ENCODE measurements at places on chromosomes 5 and 9.
A peak's percentile ranks its signal among the peaks of the same experiment; 100 is the strongest.

DNA sequence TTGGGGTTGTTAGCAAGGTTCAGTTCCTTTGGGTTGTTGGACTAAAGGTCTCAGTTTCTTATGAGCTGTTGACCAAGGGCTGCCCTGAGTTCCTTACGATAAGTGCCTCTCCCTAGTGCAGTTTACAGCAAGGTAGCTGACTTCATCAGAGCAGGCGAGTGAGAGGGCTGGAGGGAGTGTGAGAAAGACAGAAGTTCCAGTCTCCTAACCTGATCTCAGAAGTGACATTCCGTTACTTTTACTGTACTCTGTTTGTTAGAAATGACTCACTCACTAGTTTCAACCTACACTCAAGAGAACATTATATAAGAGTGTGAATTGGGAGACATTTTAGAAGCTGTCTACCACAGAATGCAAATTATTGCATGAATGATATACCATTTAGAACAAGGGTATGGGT lies 21.2 kb upstream of the IL31RA start:
- no peak for DNase-seq

DNA sequence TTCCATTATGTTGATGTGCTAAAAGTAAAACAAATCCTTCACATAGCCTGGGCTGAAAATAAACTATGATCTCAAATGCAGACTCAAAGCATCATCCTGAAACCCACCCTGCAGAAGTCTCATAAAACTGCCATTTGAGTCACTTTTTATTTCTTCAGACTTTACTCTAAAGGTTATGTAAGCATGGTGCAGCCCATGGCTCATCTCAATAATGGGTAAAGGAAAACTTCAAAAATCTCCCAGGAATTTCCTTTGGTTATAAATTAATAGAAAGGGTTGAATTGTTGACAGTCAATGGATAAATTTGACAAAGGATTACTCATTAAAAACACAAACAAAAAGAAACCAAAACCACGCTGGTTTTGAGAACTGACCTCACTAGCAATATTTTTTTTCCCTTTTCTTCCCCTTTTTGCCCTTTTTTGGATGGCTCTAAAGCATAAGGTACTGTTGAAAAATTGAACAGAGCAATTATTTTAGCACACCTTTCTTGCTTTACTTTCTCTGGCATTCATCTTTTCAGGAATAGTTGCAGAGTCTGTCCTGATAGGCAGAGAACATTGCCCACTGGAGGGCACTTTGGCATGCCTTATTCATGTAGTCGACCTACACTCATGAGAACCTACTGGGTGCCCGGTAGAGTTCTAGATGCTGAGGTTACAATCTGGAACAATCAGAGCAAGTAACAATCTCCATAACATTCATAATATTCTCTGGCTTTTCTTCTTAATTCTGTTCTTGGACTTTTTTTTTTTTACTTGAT lies 191.4 kb downstream of the TMEM167A start:
- no peak for DNase-seq

DNA sequence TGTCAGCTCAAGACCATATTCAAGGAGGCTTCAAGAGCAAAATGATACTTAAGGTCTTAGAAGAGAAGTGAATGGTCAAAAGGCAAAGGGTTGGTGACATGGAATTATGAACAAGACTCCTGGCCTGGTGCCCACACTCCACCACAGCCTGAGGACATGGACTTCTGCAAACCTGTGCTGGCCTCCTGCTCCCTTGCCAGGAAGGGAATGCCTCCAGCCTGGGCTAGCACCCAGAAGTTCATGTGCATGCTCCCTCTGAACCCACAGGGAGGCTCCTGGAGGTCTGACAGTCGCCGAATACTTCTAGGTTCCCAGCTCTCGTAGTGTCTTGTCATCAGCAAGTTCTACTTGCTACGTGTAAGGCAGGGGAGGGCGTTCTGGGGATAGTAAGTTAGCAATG lies 156.7 kb downstream of the FSTL4 start:
- no peak for DNase-seq

GRCh38 chr5:94467954-94468930 lies 150.2 kb downstream of the KIAA0825 start:
- no peak for DNase-seq

- peak; percentile 15 for DNase-seq
Measured at GRCh38 chr9:70466976-70467561, 52.6 kb upstream of the KLF9 start.

DNA sequence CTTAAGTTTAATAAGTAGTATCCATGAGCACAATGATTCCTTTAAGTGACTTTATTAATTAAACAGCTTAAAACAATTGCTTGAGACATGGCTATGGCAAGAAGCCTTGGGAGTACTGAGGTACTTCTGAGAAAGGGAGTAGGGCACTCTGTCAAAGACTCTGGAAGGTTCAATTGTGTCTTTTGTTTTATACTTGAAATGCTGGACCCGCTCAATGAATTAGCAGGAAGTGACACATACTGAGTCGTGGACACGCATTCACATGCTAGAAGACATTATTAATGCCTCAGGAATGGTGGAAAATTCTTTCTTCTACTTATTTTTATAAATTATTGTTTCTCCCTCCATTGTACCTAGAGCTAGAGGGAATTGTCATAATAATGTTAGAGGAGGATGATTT lies 347.3 kb upstream of the ZNF608 start:
- no peak for DNase-seq

- no peak for DNase-seq
Measured at GRCh38 chr9:68804911-68805889, 100.2 kb downstream of the PIP5K1B start.

DNA sequence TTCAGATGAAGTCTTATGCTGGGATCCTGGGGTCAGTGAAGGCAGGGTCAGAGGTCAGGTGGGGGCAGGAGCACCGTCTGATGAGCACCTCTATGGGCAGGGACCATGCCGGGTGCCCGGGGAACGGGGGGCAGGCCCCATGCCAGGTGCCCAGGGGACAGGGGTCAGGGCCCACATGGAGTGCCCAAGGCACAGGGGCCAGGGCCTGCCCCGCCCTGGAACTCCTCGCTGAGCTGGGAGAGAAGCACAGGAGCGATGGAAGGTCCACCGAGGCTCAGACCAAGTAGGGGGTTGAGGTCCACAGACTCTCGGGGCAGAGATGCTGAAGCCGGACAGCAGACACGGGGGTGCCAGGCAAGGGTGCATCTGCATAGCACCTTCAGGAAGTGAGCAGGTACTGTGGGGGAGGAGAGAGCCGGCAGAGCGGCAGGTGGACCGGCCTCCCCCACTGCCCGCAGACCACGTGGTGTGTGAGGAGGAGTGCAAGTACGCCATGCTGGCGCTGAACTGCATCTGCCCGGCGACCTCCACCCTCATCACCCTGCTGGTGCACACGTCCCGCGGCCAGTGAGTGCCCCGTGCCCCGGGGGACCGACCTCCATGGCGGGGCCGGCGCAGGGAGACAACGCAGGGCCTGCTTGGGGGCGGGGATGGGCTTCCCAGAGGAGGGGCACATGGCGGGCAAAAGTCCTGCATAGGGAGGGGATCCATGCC lies 67.7 kb downstream of the KCNT1 start:
- no peak for DNase-seq

GRCh38 chr9:95508242-95508967 lies 8.4 kb downstream of the PTCH1 start:
- DNase-seq: no peak

- no peak for DNase-seq
Measured at GRCh38 chr9:114282926-114283325, 40.0 kb upstream of the ORM1 start.

GRCh38 chr9:135590486-135591079 lies 29.0 kb downstream of the PAEP start:
- no peak for DNase-seq

DNA sequence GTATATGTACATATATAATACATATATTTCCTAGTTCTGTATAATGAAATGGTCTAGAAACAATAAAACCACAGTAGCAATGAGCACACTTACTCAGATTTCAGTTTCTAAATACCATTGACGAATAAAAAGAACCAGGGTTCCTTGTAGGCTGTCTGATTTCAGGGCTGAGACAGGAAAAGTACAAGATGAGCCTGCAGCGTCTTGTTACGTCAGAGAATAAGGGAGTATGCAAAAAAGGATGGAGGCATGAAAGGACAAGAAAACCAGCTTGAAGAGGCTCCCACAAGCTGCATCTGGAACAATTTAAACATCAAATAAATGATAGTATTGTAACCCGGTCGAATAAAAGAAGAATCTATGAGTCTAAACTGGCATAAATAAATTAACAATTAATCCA lies 17.8 kb upstream of the TIFAB start:
- no peak for DNase-seq

GRCh38 chr5:44613936-44614335 lies 194.8 kb upstream of the MRPS30 start:
- DNase-seq: no peak

GRCh38 chr9:111514967-111515366 lies 10.0 kb upstream of the ZNF483 start:
- DNase-seq: no peak

DNA sequence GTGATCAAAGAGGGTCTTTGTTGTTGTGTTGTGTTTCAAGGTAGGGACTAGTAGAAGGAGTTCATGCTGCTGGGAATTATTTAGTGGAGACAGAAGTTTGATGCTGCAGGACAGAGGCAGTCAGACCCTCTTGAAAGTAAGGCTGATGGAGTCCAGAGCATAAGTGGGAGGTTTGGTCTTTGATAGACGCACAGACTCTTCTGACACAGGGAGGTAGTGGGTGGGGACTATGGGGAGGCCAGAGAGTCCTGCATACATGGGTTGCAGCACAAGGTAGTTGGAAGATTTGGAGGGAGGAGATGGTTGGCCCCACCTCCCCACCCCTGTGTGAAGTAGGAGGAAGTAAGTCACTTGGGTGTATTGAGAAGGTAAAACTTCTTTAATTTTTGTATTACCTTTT lies 2.4 kb upstream of the CCDC112 start:
- no peak for DNase-seq

GRCh38 chr9:93099551-93100275 lies 3.7 kb downstream of the CARD19 start:
- DNase-seq: no peak

GRCh38 chr9:78438211-78438610 lies 141.3 kb downstream of the PSAT1 start:
- DNase-seq: no peak

DNA sequence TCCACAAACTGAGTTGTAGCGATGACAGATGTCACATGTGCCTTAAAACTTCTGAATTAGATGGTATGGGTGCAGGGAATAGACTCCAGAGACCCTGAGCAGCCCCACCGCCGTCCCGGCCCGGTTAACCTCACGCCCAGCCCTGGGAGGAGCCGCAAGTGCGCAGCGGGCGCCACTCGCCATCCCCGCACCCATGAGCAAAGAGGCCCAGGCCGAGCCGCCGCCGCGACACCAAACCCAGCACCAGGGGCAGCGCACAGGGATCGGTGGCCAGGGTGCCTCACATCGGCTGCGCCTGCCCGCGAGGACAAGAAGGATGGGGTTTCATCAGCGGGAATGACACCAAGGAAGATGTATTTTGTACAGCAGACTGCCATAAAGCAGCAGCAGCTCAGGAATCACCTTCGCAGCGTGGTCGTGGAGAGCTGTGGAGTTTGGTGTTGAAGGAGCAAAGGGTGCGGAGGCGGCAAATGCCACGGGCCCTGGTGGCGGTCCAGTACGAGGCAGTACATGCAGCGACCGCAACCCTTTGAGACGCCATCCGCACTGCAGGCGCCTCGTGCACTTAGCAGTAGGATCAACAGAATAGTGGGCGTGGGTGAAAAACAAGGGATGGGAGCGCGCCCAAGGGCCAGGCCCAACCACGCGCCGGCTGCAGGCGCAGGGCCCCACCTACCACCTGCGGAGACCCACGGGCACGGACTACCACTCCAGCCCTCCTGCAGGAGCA lies 89.7 kb downstream of the ZNF366 start:
- no peak for DNase-seq

Data from stimulated activated CD4-positive, alpha-beta T cell treated with anti-CD3 and anti-CD28 coated beads, Interleukin-1b, Interleukin-23, amount 100 ng/mL, for 1 hour (primary cell).